D721Med (cell line): ENCODE measurements at places on chromosomes 6 and 20.

DNA sequence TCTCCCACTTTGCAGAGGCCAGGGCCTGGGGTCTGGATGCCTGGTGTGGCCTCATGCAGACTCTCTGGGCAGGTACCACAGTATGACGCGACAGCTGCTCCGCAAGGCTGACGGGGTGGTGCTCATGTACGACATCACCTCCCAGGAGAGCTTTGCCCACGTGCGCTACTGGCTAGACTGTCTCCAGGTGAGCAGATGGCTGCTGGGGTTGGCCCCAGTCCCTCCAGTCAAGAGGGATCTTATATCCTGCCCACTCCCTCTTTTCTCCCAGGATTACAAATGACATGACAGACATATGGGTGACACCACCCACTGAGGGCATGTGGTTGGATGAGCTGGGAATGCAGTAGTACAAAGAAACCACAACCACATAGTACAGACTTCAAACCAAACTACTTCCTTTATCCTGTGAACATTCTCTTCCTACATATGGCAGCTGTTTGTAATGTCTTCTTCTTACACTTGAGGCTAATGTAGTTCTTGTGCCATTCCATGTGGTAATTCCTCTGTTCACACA is 29.9 kb downstream of the RAB44 start:
- no peak for DNase-seq

DNA sequence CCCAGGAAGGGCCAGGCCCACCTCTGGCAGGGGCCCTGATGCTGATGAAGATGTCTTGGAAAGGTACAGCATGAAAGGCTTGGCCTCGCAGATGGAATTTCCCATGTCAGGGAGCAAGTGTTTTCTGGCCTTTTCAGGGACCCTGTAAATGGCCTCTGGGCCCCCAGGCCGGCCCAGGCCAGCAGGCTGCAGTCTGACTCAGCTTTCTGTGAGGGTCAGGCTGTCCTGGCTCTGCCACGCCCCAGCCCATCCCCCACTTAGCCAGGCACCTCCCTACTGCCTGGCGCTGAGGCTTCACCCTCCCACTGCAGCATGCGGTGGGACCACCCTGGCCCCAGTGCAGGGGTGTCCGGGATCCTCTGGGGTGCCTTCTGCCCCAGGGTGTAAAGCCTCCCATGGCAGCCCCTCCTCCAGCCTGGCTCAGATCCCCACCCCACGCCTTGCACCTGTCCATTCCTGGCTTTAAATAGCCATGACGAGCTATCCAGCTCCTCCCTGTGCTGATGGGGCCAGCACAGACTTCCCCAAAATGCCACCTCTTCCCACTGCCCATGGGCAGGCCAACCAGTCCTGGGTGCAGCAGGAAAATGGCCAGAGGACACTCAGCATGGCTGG is 35.6 kb upstream of the GATA5 start:
- no peak for DNase-seq

DNA sequence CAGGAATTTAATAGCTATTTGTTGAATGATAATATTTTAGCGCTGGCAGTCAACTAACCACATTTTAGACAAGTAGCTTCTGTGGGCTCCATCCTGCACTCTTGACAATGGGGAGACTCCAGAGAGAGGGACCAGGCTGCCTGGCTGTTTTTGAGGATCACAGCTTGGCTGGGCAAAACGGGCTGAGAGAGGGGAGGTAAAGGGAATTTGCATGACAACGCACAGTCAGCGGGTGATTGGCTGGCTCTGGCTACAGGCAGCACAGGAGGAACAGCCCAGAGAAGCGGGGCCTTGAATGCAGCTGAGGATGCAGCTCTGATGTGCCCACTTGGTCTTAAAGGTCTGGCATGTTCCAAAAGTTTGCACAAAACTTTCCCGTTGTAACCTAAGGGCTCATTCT is 41.2 kb downstream of the LRFN2 start:
- DNase-seq = no peak

DNA sequence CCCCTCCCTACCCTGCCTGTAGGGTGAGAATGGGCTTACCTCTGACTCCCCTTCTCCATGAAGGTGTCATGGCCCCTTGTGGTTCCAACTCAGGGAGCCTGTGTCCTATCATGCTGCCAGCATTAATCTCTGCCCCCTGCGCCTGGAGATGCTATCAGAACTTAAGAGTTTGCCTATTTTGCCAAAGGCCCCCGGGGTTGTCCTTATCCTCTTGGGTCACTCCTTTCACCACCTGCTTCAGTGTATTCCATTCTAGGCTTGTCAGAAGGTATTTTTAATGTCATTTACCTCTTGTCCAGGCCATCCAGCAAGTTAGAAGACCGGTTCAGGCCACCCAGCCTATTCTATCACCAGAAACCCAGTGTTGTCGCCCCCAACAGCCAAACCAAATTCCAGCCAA is 10.5 kb downstream of the RRBP1 start:
- DNase-seq = no peak

DNA sequence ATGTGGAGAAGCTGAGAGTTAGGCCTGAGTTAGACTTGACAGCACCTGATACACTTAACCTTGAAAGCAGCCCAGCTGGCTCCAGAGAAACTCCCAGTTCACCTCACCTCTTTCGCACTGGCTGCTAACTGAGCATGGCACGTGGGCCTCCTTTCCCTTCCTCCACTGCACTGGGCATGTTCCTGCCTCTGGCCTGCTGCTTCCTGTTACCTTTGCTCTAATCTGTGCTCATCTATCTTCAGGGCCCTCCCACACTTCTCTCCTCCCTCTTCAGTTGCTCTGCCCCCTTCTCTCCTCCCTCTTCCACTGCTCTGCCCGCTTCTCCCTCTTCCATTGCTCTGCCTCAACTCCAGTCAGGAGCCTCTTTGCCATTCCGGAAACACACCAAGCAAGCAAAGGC is 13.7 kb upstream of the UBE2V1 start:
- no peak for DNase-seq

- DNase-seq = no peak
Observed at GRCh38 chr6:28433119-28433518, 10.2 kb downstream of the ZSCAN23 start.

- DNase-seq = no peak
Observed at GRCh38 chr20:32021091-32021490, 10.9 kb downstream of the CCM2L start.

- no peak for DNase-seq
Observed at GRCh38 chr6:108763931-108764579, 84.2 kb upstream of the ARMC2 start.

GRCh38 chr6:154428897-154429296 is 72.3 kb upstream of the IPCEF1 start:
- DNase-seq = no peak

- no peak for DNase-seq
Observed at GRCh38 chr6:168032005-168032760, 34.7 kb downstream of the KIF25 start.

DNA sequence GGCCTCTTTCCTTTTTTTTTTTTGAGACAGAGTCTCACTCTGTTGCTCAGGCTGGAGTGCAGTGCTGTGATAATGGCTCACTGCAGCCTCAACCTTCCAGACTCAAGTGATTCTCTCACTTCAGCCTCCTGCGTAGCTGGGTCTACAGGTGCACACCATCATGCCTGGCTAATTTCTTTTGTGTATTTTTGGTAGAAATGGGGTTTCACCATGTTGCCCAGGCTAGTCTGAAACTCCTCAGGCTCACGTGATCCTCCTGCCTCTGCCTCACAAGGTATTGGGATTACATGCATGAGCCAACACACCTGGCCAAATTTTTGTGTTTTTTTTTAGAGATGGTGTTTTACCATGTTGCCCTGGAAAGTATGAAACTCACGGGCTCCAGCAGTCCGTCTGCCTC is 29.3 kb downstream of the SRC start:
- DNase-seq = no peak

DNA sequence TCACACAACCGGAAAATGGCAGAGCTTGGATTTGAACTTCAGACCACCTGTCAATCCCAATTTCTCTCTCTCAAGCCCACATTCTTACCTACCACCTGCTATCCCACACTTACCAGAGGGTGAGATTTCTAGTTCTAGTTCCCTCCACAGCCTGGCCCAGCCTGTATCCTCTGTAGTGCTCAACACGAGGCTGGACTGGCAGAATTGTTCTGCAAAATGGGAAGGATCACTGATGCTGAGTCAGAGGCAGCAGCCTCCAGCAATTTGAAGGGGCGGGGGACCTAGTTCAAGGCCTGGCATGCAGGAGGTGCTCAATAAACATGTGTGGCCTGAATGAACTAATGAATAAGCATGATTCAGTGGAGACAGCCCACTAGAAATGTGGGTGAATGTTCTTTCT is 53.6 kb upstream of the TTPAL start:
- DNase-seq = no peak

DNA sequence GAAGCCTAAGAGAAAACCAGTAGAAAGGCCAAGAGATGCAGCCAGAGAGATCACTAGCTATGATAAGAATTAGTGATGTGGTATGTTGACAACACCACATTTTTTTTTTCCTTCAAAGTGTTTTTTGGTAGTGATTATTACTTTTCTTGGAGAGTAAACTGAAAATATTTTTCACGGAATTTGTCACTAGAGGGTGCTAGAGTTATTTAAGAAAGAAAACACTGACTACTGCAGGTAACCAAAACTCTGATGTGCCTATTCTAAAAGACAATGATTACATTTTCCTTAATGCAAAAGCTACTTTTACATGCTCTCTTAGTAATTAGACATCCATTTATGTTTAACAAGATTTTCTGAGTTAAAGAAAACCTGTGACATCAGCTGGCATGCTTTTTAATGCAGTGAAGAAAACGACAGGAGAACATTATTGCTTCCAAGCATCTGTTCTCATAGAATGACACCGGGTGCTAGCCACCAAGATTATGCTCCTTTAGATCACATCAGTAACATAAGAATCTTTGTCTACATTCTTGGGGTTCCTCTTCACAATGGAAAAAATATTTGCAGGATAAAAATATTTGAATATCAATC is 28.8 kb downstream of the RWDD2A start:
- no peak for DNase-seq

GRCh38 chr6:143707697-143708096 is 29.9 kb downstream of the PHACTR2 start:
- DNase-seq = no peak

DNA sequence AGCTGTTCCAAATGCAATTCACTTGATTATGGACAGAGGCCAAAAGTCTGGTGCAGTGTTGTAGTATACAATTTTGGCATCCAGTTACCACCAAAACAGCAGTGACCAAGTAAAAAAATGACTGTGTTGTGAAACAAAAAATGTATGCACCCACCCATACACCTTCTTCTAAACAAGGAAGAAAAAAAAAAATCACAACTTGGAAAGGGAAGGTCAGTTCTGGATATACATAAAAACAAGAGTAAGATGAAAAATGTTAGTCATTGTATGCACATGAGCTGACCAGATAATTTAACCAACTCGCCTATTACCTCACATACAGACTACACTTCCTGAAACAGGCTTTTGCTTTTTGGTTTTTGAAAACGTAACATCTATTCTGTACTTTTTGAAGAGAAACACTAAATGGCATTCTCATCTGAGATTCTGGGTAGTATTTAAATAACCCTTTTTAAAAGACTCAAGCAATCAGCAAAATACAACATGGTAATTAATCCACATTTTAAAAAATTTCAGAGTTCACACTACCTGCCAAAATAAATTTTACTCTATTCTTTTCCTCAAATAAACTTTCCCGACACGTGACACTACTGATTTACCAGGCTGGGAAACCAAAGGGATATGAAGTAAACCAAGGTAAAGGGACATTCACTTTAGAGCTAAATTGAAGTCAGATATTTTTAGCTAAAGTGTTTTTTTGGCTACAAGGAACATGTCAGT is 141.6 kb upstream of the SHLD1 start:
- DNase-seq = no peak

DNA sequence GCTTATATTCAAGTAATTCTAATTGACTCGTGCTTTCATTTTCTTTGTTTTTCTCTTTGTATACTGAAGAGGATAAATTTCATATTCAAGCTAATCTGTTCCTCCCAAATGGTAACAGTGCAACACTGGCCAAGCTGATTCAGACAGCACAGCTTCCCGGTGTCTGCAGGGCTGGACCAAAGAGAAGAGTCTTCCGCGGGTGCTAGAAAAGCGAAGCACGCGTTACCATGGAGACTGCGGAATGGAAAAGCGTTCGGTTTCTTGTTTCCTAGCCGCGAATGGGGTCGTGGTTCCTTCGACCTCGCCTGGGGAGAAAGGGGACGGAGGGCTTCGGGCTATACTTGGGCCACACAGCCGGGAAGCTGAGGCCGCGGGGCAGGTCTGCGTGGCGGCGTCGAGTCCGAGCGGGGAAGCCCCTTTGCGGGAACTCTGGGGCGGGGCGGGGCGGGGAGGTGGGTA is 6.2 kb upstream of the ZNF311 start:
- no peak for DNase-seq

- DNase-seq = no peak
Observed at GRCh38 chr20:51759769-51760510, 8.2 kb downstream of the ATP9A start.

- DNase-seq = no peak
Observed at GRCh38 chr20:63873477-63873971, 8.5 kb downstream of the TPD52L2 start.

- DNase-seq = no peak
Observed at GRCh38 chr20:12773936-12774335, 234.8 kb upstream of the SPTLC3 start.

DNA sequence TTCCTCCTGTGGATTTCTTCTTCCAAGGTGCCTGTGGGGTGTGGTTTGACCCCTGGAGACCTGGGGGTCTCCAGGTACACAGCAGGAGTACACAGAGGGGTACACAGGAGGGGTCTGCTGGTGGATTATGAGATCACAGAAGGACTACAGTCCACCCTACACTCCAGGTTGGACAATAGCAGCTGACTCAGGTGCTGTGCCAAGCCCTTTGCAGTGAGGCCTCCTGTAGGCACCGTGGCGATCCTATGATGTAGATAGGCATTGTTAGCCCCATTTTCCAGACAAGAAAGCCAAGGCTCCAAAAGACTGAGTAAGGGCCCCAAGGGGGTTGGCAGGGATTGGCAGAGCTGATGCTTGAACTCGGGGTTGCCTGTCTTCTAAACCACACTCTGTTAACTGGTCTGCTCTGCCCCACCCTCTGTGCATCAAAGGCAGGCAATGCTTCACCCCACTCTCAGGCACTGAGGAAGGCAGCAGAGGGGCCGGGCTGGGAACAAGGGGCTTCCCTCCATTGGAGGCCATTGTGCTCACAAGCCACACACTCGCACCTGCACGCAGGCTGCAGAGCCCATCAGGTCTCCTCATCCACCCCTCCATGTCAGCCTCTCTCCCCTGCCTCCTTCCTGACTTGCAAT is 77.5 kb upstream of the SIRPA start:
- DNase-seq = no peak

GRCh38 chr20:437787-438486 is 24.4 kb downstream of the TBC1D20 start:
- DNase-seq = no peak

DNA sequence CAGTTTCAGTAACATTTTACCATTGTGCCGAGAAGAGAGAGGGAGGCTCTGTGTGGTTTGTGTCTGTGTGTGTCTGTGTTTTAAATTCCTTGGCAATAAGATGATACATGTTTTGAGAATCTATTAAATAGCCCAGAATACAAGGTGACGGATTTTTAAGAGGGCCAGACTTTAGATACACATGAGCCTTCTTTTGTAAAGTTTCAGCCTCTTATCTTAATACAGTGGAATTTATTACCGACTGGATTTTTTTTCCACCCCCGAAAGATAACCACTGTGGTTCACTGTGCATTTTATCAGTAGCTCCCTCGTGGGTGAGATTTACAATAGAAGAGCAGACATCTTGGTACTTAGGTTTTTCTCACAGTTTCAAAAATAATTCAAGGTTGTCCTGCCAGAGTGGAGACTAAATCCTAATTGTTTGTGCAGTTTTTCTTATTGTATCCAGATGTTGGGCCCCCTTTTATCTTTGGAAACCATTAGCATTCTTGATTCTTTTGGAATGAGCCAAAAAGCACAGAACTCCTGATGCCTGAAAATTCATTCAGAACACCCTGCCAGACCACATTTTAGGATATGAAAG is 49.9 kb downstream of the STK4 start:
- no peak for DNase-seq
